ENCODE measurements at places on chromosomes 11 and 22.
A peak's percentile ranks its signal among the peaks of the same experiment; 100 is the strongest.

GRCh38 chr11:84714316-84714780 is 912.8 kb downstream of the DLG2 start:
- peak; percentile 56 for DNase-seq

DNA sequence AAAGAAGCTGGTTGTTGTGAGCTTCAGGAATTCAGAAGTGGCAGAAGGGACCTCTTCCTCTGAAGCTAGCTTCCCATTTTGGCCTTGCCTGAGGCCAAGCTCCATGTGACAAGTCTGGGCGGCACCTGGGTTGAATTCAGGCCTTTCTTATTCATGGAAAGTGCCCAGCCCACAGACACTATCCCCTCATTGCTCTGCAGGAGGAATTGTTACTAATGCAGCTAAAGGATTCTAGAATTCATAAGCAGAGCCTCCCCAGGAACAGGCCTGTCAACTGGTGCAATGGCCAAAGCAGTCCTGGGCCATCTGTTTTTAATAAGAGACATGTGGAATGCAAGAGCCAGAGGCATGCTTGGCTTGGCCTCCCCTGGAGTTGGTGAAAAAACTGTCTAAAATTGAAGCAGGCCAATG is 71.4 kb downstream of the SLC1A2 start:
- DNase-seq, result no peak

GRCh38 chr11:19890308-19890707 is 177.7 kb downstream of the NAV2 start:
- no peak for DNase-seq

GRCh38 chr11:22930816-22931594 is 70.7 kb upstream of the CCDC179 start:
- DNase-seq, result peak; percentile 6

GRCh38 chr11:133718238-133718637 is 127.1 kb downstream of the SPATA19 start:
- no peak for DNase-seq

GRCh38 chr11:44574610-44575287 is 9.3 kb downstream of the CD82 start:
- no peak for DNase-seq

- no peak for DNase-seq
Measured at GRCh38 chr22:44714703-44715350, 12.8 kb downstream of the PRR5 start.

GRCh38 chr11:69059429-69059828 is 10.7 kb downstream of the TPCN2 start:
- DNase-seq, result no peak

DNA sequence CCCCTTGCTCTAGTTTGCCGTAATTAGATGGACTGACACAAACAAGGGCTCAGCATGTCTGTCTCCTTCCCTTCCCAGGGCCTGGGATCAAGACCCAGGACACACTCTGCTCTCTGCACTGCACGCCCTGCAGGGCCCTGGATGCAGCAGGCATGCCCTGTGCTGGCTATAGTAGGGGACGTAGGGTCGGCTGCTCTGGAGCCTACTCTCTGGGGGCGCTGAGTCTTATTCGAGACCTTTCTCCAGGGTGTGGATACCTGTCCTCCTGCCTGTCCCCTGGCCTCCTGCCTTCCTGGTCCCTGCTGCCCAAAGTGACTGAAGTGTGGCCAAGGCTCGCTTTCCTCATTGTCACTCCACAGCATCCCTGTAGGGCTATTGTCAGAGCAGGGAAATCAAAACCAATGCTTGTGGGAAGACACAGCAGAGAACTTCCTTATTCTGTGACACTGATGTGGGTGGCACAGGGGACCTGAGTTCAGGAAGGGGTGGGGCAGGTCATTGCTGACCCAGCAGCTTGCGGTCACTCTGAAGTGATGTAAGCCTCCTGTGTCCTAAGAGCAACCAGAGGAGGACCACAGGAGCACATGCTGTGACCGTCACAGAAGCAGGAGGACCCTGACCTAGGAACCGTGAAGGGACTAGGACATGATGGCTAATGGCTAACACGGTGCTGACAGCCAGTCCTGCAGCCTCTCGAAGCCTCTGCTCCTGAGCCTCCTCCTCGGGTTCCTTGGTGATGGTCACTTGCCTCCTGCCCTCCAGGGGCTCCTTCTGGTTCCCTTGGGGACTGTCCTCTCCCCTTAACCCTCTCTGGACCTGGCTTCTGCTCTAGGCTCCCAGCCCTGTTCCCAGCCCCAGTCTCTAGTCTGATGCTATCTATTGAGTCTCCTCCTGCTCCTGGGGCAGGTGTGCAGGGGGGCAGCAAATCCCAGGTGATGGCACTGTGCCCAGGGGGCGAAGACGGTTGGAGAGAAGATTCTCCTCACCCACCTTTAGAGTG is 10.3 kb downstream of the APOBEC3A start:
- no peak for DNase-seq

- no peak for DNase-seq
Measured at GRCh38 chr22:43173566-43173965, 13.4 kb downstream of the TTLL12 start.

DNA sequence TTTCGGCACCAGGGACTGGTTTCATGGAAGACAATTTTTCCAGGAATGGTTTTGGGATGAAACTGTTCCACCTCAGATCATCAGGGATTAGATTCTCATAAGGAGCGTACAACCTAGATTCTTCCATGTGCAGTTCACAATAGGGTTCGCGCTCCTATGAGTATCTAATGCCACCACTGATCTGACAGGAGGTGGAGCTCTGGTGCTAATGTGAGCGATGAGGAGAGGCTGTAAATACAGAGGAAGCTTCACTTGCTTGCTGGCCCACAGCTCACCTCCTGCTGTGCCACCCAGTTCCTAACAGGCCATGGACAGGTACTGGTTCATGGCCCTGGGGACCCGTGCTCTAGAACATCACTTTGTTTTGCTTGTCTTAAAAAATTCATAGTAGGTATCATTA is 41.8 kb upstream of the AMPD3 start:
- DNase-seq, result no peak

DNA sequence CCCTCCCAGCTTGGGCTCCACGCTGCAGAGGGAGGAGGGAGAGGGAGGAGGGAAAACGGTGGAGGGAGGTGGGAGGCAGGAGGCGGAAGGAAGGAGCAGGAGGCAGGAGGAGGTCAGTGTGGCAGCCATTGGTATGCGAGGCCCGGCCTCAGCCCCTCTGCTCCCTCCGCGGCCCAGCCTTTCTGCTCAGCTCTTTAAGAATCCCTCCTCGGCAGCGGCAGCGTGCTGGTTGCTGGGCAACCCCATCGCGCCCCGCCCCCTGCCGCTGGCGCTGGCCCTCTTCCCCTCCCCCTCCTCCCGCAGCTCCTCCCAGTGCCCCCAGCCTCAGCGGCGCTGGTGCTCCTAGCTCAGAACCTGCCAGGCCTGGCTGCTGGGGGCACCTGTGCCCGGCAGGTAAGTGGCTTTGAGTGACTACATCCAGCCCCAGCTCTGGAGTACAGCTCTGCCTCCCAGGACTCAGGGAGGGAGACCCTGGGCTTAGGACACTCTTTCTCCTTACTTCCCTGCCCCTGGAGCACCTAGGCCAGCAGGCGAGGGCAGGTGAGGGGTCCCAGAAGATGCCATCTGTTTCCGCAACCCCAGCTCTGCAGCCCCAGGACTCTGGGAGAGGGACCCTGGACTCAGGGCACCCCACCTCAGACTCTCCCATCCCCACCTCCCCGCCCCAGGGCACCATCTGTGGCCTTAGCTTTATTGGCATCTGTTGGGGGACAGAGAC is 7.2 kb upstream of the FLRT1 start:
- DNase-seq, result no peak

DNA sequence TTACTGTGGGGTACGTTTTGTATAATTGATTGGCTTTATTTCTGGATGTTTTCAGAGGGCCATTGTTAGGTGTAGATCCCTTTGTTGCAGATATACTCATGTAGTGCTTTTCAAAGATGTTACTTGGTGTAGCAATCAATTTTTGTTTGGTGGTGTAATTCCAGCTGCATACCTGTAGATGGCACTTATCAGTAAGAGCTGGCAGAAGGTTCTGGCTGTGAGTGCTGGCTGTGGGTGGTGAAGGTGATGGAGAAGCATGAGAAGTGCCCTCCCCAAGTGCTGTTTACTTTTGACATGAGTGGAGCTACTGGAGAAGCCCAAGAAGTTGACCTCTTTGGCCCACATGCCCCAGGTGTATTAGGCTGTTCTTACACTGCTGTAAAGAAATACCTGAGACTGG is 1074.9 kb downstream of the FAM181B start:
- peak; percentile 14 for DNase-seq

DNA sequence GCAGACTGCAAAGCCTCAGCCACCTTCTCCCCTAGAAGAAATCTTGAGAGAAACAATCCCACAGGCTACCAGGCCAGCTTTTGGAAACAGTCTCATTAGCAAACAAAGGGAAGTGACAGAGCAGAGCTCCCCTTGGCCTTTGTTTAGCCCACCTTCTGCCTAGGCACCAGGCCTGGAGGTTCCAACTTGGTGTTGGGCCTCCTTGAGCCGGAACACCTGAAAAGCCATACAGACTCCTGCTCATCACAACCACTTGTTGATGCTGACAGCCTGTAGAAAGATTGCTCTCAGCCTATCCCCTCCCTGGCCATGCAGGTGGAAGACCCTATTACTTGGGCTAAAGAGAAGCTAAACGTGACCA is 26.6 kb downstream of the KCNQ1OT1 start:
- no peak for DNase-seq

GRCh38 chr11:59875856-59876519 is 2.6 kb upstream of the OOSP3 start:
- DNase-seq, result no peak

DNA sequence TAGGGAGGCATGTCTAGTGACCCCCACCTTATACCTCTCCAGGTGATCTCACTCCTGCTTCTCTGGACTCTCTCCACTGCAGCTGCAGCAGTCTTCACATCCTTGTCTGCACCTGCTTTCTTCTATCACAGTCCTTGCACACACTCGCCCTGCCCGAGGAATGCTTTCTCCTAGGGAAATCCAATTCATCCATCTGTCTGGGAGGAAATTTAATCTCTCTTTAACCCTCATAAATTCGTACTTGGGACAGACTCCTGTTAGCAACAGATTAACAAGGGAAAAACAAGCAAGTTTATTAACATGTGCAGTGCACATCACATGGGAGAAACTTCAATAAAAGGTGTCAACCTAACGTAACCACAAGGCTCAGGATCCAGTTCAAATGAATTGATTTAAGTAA is 11.3 kb upstream of the RCN1 start:
- DNase-seq, result no peak

GRCh38 chr11:123323568-123323967 is 106.5 kb upstream of the GRAMD1B start:
- no peak for DNase-seq

DNA sequence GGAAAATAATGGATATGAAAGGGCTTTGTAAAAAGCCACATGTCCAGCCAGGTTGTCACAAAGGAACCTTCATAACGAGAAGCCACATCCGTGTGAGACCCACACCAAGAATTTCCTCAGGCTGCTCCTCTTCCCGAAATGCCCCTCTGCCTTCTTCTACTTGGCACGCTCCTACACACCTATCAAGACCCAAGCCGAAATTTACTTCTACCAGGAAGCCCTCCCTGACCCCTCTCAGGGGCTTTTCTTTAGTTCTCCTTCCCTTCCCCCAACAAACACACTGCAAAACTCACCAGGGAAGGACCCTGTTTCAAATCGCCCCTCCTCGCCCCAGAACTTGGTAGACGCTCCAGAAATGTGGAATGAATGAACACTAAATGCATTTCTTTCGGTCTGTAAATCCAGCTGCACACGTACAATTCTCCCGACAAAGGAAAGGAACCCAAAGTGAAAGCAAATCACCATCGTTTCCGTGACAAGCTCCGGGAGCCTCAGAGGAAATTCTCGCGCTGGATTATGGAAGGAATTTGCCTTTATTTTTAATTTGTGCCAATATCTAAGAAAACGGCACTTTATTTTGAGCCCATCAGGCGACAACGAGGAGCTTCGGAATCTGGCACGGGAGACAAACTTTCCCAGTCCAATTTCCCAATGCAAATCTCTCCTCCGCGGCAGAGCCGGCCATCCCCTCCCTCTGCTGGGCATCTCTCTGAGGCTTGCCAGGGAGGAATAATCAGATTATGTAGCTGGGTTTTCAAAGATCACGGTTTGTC is 13.2 kb upstream of the SHISAL1 start:
- no peak for DNase-seq

- no peak for DNase-seq
Measured at GRCh38 chr11:120601536-120601935, 90.0 kb downstream of the GRIK4 start.

DNA sequence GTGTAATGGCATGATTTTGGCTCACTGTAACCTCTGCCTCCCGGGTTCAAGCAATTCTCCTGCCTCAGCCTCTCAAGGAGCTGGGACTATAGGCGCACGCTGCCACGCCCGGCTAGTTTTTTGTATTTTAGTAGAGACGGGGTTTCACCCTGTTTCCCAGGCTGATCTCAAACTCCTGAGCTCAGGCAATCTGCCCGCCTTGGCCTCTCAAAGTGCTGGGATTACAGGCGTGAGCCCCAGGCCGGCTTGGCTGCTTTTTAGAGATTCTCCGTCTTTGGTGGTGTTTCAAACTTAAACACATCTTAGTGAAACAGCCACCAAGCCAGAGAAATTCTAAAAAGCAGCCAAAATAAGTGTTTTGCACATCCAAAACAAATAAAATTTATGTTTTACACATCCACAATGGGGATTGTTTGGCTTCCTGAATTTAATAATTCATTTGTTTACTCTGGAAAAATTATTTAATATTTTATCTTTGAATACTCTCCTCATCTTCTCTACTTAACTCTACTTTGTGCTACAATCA is 18.4 kb downstream of the BCL2L13 start:
- no peak for DNase-seq

GRCh38 chr11:35655254-35655653 is 7.3 kb upstream of the TRIM44 start:
- DNase-seq, result no peak

GRCh38 chr11:77233011-77233410 is 68.5 kb downstream of the GDPD4 start:
- no peak for DNase-seq

- DNase-seq, result no peak
Measured at GRCh38 chr11:128580612-128581011, 6.7 kb downstream of the ETS1 start.

- no peak for DNase-seq
Measured at GRCh38 chr11:70627219-70627618, 228.9 kb downstream of the CTTN start.

- DNase-seq, result no peak
Measured at GRCh38 chr11:5348551-5349194, 2.6 kb upstream of the OR51B6 start.

- no peak for DNase-seq
Measured at GRCh38 chr11:57903441-57904123, 120.1 kb upstream of the OR9Q1 start.
